ENCODE measurements at places on chromosomes 13 and 19.
A peak's percentile ranks its signal among the peaks of the same experiment; 100 is the strongest.

DNA sequence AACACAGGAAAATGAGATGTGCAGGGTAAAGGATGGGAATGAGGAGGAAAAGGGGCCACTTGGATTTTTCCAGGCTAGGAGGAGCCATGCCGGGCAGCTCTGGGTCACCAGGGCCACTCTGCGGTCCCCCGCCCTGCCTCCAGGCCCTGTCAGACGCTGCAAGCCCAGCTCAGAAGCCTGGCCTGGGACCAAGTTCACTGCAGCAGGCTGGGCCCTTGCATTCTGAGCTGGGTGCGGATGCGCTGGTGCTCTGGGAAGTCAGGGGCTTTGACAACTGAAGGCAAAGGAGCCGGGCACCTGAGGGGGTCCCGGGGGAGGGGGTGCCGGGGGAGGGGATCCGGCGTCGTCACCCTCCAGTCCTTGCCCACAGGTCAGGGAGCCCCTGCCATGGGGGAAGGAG, 77.5 kb downstream of the WTIP start:
- no peak for DNase-seq

GRCh38 chr19:6527893-6528543, 2.8 kb upstream of the TNFSF9 start:
- DNase-seq: no peak

GRCh38 chr19:48094855-48095203, 15.8 kb downstream of the PLA2G4C start:
- no peak for DNase-seq

DNA sequence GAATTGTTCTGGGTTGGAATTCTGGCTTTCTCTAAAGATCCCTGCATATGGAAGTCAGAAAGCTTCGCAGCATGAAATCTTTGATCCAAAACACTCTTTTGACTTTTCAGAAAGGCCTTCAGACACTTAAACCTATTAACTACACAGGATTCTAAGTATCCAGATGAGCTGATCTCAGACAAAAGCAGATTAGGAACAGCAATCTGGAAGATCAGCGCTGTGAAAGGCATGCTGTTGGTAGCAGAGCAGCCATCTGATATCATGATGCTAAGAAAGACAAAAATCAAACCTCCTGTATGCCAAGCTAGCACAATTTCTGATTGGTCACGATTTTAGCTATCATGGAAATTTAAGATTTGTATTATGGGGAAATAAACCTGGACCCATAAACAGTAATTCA, 589.9 kb downstream of the GPC5 start:
- DNase-seq: no peak

- DNase-seq: no peak
These were observed 3.6 kb upstream of the HPN start for GRCh38 chr19:35037716-35038622.

DNA sequence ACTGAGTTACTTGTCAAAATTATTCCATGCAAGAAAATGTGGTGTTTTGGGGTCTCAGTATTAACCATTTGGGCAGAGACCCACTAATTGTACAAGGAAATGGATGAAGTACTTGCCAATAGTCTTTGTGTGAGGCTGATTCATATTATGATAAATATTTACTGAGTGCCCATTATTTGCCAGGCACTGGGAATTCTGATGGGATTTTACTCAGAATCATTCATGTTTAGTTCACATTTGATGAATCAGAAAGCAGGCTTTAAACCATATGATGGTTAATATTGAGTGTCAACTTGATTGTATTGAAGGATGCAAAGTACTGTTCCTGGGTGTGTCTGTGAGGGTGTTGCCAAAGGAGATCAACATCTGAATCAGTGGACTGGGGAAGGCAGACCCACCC, 66.2 kb upstream of the SOX21 start:
- DNase-seq: no peak

- DNase-seq: no peak
These were observed 237.4 kb downstream of the NBEA start for GRCh38 chr13:35179494-35179893.

GRCh38 chr19:645912-646778, 6.5 kb downstream of the FGF22 start:
- DNase-seq: no peak

DNA sequence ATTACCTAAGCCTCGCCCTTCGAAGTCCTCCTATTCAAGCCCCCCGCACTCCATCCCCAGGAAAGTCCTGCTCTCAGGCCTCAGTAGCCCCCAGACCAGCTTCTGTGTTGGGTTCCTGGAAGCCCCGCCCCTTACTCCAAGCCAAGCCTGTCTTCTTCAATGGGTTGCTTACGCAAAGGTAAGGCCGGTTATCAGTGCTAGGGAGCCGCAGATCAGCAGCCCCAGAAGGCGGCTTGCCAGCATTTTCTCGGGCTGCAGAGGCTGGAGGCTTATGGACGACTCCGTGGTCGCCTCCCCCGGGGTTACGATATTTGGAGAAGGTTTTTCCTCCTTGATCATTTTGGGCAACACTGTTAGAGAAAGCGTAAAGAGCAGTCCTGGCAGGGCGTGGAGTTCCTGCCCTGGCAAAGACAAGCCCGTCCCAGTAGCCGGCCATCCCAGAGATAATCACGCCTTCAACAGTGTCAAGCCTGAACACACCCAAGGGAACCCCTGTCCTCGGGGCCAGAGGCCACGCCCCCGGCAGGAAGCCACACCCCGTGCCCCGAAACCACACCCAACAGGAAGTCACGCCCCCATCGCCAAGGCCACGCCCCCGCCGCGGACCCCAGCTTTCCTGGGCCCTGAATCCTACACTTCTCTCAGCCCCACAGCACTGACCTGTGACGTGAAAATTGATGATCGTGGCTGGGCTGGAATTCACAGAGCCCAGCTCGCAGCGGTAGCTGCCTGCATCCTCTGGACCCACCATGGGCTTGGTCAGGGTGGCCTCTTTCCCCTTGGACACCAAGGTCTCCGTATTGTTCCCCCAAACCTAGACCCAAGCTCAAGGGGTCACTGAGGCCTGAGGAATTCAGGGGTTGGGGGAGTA, 954 bp upstream of the RASIP1 start:
- peak; percentile 85 for DNase-seq

GRCh38 chr13:94419304-94419924, 60.1 kb downstream of the DCT start:
- no peak for DNase-seq

GRCh38 chr19:1274081-1274851, 1.1 kb upstream of the FAM174C start:
- no peak for DNase-seq

DNA sequence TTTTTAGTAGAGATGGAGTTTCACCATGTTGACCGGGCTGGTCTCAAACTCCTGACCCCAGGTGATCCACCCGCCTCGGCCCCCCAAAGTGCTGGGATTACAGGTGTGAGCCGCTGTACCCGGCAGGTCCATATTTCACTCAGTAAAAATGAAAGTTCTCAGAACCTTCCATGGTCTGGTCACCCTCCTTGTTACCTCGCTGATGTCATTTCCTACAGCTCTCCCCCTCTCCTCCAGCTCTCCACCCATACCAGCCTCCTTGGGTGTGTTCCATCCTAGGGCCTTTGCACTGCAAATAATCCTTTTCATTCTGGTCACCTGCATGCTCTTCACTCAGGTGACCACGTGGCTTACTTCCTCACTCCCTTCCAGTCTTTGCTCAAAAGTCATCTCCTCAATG, 78.2 kb upstream of the TNFSF11 start:
- DNase-seq: no peak

- DNase-seq: no peak
These were observed 148.9 kb downstream of the USP12 start for GRCh38 chr13:27022571-27023311.

DNA sequence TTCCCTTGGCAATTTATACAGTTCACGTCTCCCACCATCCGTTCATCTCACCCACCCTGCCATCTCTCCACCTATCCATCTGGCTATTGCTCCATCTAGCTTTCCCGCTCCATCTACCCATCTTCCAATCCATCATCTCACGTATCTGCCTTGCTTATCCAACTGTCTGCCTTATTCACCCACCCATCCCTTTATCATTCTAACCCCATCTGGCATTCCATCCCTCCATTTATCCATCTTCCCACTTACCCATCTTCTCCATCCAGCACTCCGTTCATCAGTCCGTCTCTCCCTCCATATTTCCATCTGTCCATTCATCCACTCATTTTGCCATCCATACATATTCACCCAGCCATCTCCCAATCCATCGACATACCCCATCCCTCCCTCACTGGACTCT, 10.0 kb downstream of the RPS16 start:
- no peak for DNase-seq

- DNase-seq: no peak
These were observed 70.8 kb upstream of the PCDH20 start for GRCh38 chr13:61486496-61486895.

DNA sequence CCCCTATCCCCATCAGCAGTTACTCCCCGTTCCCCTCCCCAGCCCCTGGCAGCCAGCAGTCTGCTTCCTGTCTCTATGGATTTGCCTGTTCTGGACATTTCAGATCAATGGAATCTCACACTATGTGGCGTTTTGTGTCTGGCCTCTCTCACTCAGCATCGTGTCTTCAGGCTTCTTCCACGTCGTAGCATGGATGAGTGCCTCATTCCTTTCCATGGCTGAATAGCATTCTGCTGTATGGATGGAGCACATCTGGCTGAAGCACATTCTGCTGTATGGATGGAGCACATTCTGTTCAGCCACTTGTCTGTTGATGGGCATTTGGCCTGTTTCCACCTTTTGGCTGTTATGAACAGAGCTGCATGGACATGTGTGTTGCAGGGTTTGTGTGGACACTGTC, 29.5 kb downstream of the CRTC1 start:
- DNase-seq: no peak

GRCh38 chr13:22108979-22109378, 438.1 kb downstream of the FGF9 start:
- no peak for DNase-seq

DNA sequence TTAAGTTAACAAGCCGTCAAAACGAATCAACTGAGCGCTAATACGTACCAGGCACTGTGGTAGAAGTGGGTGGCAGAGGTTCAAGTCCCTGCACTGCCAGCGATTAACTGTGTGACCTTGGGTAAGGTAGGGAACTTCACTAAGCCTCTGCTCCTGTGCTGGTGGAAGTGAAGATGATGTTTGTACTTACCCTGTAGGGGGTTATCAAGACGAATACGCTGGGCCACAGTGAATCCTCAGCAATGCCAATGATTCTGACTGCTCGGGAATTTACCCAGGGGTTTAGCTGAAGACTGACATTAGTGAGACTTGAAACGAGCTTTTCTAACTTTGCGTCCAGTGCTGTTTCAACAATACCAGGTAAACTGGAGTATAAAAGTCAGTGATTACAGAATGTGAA, 305.3 kb downstream of the FGF9 start:
- DNase-seq: no peak
